ENCODE measurements at places on chromosomes 13 and 19.

GRCh38 chr19:12800466-12800770 lies 1.2 kb downstream of the PRDX2 start:
- DNase-seq, result no peak

- no peak for DNase-seq
These were observed 53.7 kb downstream of the USP12 start for GRCh38 chr13:27117952-27118351.

DNA sequence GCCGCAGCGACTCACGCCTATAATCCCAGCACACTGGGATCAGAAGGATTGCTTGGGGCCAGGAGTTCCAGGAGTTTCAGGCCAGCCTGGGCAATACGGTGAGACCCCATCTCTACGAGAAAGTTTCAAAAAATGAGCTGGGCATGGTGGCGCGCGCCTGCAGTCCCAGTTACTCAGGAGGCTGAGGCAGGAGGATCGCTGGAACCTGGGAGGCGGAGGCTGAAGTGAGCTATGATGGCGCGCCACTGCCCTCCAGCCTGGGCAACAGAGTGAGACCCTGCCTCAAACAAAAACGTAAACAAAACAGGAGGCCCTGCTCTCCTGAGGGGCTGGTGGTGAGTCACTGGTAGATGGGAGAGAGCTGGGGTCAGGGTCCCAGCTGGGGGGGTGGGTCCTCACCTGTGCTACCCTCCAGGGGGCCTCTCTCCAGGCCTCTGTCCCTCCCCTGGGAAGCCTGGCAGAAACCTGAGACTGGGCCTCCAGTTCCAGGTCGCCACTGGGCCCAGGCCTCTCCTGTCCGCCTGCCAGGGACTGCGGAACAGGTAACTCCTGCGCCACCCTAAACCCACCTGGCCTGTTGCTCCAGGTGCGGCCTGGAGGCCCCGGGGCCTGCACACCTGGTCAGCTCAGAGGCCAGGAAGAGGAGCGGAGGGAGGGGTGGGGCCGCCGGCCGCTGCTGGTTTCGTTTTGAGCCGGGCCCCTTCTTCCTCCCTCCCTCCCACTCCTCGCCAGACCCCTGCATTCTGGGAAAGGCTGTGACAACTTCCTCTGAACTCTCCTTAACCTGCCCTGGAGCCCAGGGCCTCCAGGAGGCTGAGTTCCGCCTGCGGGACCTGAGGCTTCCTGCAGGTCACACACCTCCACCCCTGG lies 17.2 kb upstream of the ZBTB7A start:
- DNase-seq, result no peak

- no peak for DNase-seq
These were observed 657 bp downstream of the ZNF550 start for GRCh38 chr19:57559008-57559403.

DNA sequence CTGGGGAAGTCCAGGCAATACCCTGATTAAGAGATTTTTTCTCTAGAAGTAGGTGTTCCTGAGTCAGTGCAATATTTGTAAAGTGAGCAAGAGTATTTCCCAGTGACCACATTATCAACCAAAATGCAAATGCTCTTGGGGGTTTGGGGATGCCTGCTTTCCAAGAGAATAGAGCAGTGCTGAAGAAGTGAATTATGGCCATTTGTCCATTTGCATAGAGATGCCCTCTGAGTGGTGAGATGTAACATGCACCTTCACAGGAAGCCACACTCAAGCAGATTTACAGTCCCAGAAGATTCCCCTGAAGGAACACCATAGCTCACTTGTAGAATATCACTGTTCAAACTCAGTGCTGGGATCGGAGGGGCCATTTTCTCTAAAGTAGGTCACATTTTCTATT lies 71.8 kb downstream of the TNFSF11 start:
- no peak for DNase-seq

DNA sequence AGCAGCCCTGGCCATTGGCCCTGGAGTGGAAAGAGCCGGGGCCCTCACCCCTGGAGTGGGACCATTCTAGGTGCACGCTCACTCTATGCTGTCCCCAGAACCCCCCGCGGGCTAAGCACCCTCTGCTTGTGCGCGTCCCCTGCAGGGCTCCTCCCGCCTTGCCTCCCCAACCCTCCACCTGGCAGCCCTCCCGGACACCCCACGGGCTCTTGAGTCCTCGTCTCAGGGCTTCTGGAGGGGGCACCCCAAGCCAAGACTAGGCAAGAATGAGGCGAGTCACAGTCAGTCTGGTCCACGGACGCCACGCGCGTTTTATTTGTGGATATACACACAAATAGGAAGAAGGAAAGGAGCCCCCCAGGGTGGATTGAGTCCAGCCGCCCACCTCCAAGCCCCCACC lies 7.0 kb upstream of the TMEM161A start:
- DNase-seq, result no peak

GRCh38 chr13:98883998-98884397 lies 93.9 kb downstream of the DOCK9 start:
- DNase-seq, result no peak

- no peak for DNase-seq
These were observed 2.6 kb downstream of the ZSWIM4 start for GRCh38 chr19:13797870-13798269.

DNA sequence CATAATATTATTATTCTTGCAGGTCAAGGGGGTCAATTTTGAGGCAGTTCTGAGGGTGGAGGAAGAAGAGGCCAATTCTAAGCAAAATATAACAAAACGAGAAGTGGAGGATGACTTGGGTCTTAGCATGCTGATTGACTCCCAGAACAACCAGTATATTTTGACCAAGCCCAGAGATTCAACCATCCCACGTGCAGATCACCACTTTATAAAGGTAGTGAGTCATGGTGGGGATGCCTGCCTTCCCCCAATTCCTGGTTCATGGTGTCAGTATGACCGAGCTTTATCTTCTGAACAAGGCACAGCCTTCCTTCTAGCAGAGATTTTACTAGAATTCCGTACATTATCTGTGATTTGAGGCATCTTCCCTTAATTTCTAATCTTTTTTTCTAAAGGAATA lies 9.4 kb upstream of the DCUN1D2 start:
- DNase-seq, result no peak

DNA sequence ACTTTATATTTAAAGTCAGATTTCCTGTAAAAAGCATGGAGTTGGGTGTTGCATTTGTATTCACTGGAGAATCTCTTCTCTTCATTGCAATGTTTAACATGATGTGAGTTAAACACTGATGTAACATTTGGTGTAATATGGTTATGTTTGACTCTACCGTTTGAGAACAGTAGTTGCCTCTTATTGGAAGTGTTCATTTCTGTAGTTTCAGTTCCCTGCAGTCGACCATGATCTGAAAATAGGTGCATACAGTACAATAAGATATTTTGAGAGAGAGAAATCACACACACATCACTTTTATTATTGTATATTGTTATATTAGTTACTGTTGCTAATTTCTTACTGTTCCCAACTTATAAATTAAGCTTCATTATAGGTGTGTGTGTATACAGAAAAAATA lies 105.2 kb upstream of the SPACA7 start:
- DNase-seq, result no peak

DNA sequence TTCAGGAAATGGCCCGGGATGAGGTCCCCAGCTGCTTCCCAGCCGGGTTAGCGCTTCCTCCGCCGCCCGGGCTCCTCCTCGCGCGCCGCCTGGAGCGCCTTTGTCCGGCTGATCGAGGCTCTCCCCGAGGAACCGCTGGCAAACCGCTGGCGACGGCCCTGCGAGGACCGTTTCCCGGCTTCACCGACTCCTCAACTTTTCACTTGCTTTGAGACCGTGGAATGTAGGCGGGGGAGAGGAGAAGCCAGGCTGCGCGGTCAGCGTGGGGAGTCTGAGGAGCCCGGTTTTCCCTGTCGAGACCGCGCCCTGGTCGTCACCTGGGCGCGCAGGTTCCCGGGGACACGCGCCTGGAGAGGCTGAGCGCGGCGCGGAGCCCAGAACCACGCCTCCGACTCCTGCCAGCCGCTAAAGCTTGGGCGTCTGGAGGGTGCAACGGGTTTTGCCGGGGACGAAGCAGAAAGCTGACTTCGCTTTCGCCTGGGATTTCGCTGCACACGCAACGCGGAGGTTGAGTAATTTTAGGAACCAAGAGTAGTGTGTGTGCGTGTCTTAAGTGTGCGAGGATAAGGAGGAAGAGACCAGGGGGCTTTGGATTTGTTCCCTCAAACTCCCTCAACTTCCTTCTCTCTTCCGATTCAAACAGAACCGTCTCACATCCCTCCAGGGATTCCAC lies 7.3 kb upstream of the DGKH start:
- no peak for DNase-seq

- no peak for DNase-seq
These were observed 33.0 kb downstream of the FGF9 start for GRCh38 chr13:21703846-21704245.

DNA sequence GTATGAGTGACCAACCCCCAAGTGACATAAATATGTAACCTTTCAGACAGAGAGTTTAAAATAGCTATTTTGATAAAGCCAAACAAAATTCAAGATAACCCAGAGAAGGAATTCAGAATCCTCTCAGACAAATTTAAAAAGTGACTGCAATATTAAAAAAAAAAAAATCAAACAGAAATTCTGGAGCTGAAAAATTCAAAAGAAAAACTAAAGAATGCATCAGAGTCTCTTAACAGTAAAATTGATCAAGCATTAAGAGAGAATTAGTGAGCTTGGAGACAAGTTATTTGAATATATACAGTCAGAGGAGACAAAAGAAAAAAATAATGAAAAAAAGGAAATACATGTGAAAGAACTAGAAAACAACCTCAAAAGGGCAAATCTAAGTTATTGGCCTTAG lies 53.1 kb upstream of the ATXN8OS start:
- no peak for DNase-seq

DNA sequence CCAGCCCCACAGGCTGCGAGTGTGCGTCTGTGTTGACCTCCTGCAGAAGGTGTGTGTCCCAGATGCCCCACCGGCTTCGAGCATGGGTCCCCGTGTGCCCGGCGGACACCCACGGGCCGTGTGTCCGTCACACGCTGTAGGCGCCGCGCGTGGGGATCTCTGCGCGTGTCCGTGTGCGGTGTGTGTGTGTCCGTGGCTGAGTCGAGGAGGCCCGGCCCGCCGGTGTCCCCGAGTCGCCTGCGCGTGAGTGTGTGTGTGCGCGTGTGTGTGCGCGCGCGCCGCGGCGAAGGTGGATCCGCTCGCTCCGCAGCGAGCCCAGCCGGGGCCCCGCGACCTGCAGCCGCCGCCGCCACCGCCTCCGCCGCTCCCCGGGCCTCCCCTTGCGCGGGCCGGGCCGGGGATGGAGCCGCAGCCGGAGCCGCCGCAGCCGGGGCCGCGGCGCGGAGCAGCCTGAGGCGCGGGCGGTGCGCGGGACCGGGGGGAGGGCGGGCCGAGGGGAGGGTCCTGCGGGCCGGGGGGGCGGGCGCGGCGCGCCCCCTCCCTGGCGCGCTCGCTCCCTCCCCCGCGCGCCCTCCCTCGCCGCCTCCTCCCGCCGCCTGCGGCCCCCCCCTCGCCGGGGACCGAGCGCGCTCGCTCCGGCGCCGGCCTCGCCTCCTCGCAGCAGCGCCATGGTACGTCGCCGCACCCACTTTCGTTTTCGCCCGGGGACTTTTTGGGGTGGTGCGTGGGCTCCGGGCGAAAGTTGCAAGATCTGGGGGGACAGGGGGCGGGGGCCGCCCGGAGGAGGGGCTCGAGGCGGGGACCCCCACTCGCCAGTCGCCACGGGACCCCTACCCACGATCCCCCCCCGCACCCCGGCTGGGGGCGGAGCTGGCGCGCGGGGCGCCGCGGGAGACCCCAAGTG lies 7.1 kb upstream of the NFIC start:
- DNase-seq, result no peak

DNA sequence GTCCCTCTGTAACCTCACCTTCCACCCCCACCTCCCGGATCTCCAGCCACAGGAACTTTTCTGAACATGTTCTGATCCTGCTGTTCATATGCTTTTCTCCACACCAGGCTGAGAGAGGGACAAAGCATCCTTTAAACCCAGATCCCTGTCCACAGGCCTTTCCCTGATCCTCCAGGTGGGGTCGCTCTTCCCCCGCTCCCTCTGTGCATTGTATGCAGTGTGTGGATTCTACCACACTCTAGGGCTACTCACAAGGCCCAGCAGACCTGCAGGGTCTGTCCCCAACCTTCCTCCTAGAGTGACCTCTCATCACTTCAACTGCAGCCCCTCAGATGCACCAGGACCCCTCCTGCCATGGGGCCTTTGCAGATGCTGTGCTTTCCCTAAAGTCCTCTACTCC lies 1200.6 kb downstream of the UQCRFS1 start:
- DNase-seq, result no peak

DNA sequence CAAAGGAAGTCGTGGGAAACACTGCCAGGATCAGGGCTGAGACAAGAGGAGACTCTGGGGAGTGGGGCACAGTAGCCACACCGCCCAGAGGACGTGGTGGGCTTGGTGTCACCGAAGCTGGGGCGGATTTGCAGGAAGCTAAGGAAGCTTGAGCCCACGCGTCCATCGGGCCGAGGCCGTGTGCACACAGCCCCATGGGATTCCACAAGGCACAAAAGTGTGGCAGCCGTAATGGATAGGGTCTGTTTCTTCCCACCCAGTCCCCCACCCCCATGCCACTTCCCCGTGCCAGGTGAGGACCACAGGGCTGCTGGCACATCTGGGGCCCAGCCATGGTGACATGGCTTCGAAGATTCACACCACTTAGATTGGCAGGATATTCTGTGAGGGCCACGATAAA lies 153.2 kb upstream of the SPACA7 start:
- no peak for DNase-seq

DNA sequence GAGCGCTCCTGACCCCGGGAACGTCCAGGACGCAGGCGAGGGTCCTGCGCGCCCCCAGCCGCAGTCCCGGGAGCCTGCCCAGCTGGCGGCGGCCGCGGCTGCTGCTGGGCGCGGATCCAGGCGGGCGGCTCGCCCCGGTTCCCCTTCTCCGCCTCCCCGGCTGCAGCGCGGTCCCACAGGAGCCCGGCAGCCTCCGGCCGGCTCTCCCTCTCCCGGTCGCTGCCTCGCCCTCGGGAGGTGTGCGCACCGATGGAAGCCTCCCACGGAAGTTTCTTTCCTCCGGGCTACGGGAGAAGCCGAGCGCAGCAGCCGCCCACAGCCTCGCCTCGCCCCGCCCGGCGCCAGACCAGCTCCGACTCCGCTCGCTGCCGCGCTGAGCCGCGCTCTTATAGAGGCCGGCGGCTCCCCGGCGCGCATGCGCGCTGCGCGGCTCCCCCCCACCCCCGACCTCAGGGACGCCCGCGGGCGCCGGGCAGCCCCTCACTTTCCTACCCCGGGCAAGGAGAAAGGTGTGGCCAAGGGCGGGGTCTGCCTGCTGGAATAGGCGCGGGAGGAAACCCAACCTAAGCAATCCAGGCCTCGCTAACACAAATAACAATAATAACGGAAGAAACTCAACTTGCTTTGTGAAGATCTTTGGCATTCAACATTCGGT lies at the start of gene SHISA2:
SHISA2 (minus strand) TSS at position 360 of the 655 bp plus-strand sequence. CDS start 1,041 bp downstream, outside the sequence.
- DNase-seq, result no peak
